ENCODE measurements at places on chromosomes 3 and 15.

DNA sequence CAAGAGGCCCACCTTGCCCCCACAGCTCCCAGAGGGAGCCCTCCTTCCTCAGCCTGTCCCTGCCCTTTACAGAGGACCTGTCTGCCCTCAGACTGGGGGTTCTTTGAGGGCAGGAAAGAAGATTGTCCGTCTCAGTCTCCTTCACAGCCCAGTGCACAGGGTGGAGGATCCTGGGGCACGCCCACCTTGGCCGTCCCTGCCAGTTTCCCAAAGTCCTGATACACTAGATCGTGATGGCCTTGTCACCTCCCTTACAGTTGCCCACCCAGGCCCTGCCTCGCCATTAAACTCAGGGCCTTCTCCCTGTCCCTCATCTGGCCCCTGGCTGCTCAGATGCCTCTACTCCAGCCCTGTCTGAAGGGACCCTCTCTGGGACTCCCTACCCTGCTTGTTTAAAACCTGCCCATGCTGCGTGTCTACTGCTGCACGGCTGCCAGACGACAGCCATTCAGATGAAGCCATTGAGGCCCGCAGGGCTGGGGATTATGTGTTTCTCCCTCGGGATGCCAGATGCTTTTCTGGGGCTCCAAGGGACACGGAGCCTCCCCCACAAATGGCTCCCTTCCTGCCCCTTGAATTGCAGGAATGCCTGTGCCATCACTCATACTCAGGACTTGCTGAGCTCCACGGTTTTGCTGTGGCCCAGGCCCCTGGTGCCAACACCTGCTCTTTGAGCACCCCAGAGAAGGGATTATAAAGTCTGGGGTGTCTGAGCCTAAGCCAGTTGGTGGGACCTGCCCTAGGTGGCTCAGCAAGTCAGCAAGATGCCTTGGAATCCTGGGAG, 27.8 kb downstream of the ACSBG1 start:
- DNase-seq: no peak

- no peak for DNase-seq
Measured at GRCh38 chr3:23501201-23501802, 298.2 kb downstream of the UBE2E2 start.

- DNase-seq: no peak
Measured at GRCh38 chr3:42685363-42685881, at the start of gene KLHL40. TSS of gene KLHL40 (plus strand) at chr3:42685537. CDS start at chr3:42685619, 82 bp downstream.

DNA sequence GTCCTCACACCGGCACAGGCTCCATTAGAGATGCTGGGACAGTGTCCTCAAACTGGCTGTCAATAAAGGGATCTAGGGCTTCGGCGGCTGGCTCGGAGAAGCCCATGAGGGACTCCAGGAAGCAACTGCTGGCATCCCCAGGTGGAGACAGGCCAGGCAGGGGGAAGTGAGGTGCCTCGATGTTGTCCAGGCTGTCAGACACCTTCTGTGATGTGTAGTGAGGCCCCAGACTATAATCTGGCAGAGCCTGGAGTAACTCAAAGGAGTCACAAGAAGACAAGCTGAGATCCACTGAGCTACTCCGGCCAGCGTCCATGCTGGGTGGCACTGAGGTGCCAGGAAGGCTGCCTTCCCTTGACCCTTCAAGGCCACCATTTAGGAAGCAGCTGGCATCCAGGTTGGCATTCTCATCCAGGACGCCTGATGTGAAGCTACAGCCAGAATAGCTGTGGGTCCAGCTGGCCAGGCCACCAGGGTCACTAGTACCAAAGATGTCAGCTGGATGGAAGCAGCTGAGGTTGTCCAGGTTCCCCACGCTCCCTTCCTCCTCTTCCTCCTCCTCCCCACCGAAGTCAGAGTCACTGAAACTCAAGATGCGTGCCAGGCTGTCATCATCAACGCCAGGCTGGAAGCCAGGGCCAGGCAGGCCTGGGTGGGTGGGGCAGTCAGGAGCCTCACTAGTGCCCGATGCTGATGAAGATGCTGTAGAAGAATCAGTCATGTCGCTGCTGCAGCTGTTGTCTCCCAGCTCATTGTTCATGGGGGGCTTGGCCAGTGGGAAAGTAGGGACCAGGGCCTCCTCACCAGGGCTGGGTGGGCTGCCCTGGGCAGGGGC, 10.1 kb downstream of the CSRNP1 start:
- DNase-seq: no peak

DNA sequence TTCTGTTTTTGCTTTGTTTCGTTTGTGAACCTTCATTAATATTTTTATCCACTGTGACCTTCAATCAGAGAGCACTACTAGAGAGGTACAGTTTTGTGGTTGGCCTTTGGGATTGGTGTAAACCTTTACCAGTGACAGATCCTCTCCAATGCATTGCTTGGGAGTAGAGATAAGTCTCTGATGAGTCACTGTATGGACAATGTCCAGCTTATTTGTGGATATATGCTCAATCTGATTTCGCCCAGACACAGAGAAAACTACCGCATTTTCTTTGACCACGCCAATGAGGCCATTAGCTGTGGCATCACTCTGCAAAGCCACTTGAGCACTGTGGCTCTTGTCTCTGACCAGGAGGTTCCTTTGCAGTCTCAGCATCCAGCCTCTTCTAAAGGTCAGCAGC, 964.7 kb downstream of the TUSC7 start:
- DNase-seq: no peak

DNA sequence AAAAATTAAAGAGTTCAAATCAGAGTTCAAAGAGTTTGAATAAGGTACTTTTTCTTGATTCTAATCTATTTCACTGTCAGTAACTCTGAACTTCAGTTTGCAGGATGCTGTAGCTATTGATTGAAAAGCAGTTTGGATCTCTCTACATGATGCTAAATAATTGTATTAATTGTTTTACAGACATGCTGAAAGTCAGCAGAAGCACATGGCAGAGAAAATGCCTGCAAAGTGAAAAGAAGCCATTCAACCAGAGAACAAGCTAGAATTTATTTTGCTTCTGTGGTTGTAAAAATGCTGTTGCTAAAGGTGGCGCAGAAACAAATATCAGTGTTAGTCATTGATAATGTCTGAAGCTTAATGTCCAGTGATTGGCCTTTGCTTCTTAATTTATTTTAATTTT, 92.1 kb upstream of the IL12A start:
- DNase-seq: no peak

GRCh38 chr3:12188328-12188648, 29.6 kb upstream of the TIMP4 start:
- DNase-seq: no peak
